ENCODE measurements at places on chromosomes 7 and 10.

GRCh38 chr7:92763636-92764423, 72.5 kb downstream of the CDK6 start:
- no peak for DNase-seq

DNA sequence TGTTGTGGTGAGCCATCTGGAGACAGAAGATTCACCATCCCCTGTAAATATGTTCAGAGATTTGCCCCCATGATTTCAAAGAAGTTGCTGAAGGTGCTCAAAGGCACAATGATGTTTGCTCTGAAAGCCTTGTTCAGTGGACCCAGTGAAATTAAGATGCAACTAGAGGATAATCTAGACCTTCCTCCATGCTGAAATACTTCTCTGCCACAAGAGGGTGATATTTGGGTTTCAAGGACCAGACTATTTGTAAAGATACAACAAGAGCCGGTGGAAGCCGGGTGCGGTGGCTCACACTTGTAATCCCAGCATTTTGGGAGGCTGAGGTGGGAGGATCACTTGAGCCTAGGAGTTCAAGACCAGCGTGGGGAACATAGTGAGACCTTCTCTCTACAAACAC, 13.5 kb upstream of the MSRB2 start:
- no peak for DNase-seq

GRCh38 chr7:128550920-128551319, 74.4 kb downstream of the METTL2B start:
- no peak for DNase-seq

DNA sequence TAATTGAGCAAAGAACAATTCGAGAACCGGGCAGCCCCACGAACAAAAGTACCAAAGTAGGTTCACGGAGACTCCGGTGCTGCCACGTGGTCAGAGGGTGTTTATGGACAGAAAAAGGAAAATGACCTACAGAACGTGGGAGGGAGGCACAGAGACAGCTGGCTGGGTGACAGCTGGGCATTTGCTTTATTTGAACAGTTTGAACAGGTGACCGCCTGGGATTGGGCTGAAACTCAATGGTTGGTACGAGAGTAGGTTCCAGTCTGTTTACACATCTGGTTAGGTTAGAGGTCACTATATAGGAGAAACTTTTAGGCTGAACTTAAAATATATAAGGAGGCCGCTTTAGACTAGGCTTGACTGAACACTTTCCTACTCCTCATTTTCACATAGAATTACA, 50.6 kb upstream of the CELF2 start:
- DNase-seq: no peak

- no peak for DNase-seq
Measured at GRCh38 chr10:68595513-68595912, 35.4 kb downstream of the TET1 start.

DNA sequence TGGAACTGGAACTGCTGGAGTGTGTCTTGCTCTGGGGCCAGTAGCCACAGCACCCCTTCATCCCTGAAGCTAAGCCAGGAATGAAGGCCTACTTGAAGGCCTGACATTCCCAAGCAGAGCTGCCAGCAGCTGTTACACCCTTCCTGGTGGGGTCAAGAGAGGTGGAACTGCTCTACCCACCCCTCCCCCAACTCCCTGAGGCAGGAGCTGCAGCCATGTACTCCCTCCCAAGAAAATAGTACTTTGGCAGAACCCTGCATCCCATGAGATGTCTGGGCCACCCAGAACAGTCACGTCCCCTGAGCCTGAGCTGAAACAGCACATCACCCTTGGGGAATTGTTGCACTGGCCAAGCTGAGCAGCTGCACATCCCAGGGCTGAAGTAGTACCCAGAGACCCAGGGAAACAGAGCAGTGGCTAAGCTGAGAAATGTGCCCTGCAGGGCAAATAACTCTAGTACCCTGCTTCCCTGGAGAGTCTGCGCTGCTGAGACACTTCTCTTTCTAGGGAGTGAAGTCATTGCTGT, 63.4 kb upstream of the PLA2G12B start:
- no peak for DNase-seq

GRCh38 chr7:104363355-104363754, 35.0 kb downstream of the LHFPL3 start:
- DNase-seq: no peak

- no peak for DNase-seq
Measured at GRCh38 chr10:81414038-81414437, 461.0 kb upstream of the NRG3 start.

DNA sequence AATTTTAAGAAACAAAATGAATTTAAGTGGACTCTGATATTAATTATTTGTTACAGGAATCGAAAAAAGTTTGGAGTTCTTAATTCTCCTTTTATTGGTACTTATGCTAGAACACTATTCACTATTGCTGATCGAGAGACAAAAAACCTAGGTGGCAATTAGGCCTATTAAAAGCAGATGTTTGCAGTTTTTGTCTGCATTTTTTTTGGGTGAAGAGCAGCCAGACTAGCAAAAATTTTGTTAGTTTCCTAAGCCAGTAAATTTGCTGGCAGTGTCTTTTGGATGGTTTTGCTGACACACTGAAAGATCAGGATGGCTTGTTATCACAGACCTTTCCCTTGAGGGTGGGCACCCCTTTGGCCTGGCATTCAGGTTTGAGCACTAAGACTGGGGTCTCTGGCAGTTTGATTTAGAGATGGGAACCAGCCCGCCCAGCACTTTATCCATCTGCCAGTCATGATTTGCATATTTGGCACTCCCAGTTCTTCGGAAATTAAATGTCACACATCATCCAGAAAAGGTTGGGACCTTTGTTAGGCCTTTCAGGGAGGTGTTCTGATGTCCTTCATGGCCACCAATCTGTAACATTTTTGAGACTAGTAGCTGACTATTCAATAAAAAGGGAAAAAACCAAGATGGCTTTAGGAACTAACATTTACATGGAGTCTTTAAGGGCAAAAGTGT, 57.3 kb downstream of the INPP5F start:
- no peak for DNase-seq

DNA sequence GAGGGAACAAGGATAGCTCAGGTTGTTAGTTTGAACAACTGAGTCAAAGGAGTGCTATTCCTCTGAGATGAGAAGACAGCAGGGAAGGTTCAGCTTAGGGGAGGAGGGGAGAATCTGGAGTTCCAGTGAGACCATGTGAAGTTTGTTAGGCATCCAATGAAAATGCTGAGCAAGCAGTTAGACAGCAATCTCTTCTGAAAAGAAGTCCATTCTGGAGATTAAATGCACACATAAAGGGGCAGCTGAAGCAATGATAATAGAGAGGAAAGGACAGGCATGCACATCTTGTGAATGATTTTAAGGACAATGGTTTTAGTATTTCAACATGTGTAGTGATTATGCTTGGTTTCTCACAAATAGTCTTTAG, 89.7 kb upstream of the GHITM start:
- no peak for DNase-seq

GRCh38 chr7:5713124-5713912, 68.1 kb downstream of the RNF216 start:
- DNase-seq: no peak

- no peak for DNase-seq
Measured at GRCh38 chr7:25947669-25948516, 204.1 kb upstream of the NFE2L3 start.

- no peak for DNase-seq
Measured at GRCh38 chr7:43444711-43445578, 138.0 kb upstream of the STK17A start.

- DNase-seq: no peak
Measured at GRCh38 chr10:11899067-11899876, 76.1 kb downstream of the PROSER2 start.

DNA sequence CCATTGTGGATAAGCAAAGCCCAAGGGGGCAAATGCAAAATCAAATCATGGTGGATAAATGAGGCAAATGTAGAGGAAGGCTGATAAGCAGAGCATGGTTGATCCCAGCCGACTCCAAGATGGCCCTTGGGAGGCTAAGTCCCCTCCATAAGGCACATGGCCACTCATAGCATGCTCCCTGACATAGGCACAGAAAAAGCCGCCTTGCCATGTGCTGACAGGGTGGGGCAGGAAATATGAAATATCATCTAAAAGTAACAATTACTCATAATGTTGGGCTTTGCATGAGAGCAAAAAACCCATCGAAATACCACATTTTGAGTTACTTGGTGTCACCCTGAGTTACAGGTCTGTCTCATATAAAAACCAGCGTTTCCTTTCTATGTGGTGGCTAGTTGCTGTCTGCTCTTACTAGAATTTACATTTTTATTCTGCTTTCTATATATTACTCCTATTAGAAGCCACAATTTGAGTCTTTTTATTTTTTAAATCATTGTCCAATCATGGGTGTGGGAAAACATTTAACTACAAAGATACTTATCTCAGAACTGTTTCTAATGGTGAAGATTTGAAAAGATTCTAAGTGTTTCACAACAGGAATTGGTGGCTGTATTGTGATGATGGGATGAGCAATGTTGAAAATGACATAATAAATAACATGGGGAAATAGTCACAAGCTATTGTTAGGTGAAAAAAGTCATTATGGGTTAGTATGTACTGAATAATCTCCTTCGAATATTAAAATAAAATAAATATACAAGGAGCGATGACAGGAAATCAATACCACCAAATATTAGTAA, 102.7 kb downstream of the CUBN start:
- DNase-seq: no peak

DNA sequence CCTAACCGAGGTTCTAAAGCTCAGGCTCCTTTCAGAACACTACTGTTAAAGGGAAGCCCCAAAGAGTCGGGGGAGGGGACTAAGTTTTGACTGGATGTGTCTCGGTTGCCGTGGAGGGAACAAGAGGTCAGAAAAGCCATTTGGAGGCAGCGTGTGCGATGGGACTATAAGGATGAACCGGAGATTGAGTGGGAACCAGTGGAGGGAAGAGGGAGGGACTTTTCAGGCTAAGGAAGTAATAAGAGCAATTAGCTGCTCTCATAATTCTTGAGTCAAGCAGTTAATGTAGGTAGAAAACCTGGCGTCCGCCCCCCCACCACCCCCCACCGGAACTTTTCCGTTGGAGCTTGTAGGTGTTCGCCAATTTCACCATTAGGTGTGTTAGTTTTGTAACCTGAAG, 491 bp upstream of the AKAP9 start:
- DNase-seq: no peak

DNA sequence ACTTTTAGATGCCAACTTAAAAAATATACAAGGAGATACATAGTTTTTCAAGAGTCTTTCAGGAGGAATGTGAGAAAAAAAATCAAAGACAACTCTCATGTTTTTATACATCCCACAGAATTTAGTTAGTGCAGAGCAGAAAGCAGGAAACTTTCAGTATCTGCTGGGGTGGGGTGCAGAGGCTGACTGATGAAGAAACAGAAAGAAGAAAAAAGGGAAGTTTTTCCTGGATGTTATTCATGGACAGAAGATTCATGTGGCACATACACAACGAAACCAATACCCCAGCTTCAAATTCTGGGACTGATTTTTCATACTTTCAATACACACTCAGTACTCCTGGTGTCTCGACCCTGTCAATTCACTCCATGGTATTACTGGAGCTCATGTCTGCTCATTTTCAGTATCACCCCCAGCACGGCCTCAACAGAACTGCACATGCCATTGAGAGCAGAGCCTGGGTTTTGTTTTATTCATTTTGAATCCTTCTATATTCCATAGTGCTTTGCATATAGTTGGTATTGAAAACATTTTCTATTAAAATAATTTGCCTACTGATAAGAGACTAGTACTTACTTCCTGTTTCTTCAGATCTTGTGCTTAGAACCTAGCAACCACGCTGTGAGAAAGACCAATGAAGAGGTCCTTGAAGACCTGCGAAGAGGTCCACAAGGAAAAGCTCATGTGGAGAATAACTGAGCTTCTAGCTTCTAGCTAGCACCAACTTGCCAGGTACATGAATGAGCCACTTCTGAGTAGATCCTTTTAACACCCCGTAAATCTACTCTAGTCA, 49.0 kb downstream of the NDUFB2 start:
- DNase-seq: no peak

DNA sequence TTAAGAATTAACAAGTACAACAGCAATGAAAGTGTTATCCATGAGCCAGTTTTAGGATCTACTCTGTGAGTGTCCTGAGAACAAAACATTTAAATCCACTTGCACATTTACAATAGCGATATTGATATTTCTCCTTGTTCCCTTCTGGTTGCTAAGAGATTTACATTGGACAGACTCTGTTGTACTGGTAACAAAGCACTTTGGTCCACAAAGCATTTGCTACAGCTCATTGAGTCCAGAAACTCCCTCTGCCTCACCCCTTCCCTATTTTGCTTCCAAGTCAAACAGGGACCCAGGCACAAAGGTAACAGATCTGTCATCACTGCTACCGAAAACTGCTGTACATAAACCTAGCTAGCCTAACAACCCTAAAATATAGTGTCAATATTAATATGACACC, 2.1 kb downstream of the ANK3 start:
- DNase-seq: no peak

DNA sequence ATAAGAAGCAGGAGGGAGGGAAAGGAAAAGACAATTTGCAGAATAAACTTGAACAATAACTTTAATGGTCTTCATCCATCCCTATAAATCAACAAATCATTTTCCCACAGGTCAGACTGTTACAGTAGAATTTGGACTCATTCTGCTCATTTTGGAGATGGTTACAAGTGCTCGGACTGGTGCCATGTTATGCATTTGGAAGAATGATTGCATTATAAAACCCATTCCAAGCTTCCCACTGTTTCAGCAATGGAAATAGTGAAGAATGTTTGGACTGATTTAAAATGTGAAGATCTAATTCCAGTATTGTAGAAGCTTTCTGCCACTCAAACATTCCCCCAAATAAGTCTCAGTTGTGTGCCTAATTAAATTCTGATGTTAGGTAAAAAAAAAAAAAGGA, 99.7 kb upstream of the ZEB1 start:
- no peak for DNase-seq

DNA sequence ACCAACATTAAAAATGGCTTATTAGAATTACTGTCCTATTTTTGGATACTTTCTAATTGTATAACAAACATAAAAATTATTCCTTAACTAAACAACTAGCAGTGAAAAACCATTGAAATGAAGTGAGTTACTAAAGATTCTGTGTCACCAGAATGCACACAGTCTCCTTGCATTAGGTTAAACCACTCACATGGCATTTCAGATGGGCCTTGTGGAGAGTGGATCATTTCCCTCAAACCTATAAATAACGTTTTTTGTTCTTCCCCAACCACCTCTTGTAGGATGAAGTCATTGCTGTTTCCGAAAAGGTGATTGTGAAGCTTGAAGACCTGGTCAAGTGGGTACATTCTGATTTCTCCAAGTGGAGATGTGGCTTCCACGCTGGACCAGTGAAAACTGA, 38.4 kb downstream of the ARID5B start:
- DNase-seq: no peak

DNA sequence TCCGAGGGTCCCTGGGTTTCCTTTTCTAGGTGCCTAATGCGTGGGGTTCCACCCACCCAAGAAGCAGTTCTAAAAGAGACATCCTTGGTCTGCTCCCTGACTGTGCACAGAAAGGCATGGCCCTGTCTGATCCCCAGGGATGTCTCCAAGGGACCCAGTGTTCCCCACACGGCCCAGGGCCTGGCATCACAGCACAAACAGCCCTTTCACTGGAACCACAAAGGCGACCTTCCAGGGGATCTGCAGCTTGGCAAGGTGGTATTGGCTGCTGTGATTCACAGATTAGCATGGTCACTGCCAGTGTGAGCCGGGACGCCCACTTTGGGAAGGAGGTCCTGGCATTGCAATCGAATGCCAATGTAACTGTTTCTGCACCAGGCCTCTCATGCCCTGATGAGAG, 6.4 kb downstream of the KCNMA1 start:
- DNase-seq: no peak

GRCh38 chr7:75567948-75568595, 76.0 kb downstream of the SPDYE5 start:
- DNase-seq: no peak
